ENCODE measurements at places on chromosomes 6 and 20.
A peak's percentile ranks its signal among the peaks of the same experiment; 100 is the strongest.

GRCh38 chr6:90495216-90495817 is 91.6 kb downstream of the MAP3K7 start:
- no peak for DNase-seq

GRCh38 chr20:32195581-32195980 is 12.0 kb downstream of the PLAGL2 start:
- DNase-seq = no peak

GRCh38 chr20:25176184-25176583 is 19.3 kb upstream of the ENTPD6 start:
- DNase-seq = no peak

DNA sequence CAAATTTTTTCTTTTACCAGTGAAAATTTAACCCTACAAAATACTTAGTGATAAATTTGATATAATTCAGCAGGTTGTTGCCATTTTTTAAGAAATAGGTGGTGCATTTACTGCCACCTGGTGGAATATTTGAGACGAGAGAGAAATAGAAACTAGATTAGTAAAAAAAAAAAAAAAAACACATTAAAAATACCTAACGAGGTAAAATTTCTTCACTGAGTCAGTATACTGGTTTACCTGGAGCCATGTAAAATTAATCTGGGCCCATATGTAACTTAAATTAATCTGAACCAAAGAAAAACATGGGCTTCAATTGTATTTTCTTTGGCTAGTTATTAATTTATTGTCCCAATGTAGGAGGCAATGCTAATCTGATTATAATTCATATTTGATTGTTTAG is 520.8 kb downstream of the EPM2A start:
- DNase-seq = peak; percentile 29

DNA sequence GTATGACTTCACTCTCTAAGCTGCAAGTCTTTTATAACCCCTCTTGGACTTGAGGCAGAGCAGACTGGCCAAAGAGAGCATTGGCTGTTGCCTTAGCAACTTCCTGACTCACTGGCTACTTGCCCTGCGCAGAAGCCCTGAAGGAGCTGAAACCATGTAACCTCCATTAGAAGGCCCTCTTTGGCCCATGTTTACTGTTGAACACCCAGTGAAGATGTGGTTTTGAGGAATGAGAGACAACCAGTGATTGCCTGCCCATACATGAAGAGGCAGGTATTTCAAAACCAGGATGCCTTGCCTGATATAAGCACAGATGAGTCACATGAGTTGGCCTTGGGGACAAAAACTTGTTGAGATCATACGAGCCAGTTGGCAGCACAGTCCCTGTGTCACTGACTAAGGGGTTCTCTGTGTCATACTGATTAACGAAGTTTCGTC is 182.5 kb downstream of the EDN1 start:
- peak; percentile 34 for DNase-seq

- DNase-seq = no peak
These were observed 627.7 kb downstream of the QKI start for GRCh38 chr6:164042212-164042611.

DNA sequence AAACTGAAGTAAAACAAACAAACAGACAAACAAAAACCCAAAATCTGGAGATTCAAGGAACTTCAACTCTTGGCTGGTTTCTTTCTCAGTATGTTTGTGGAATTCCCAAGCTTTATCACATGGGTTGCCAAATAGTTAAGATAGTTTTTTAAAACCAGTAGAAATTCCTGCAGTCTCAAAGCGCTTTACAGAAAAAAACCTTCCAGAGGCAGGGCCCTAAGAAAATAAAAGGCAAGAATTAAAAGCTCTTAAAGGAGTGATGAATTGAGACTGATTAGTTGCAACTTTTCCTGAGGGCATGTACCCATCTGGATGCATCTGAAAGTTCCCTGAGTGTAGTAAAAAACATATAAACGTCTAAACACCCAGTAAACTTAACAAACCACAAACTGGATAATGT is 25.9 kb upstream of the PTCHD4 start:
- peak; percentile 14 for DNase-seq

GRCh38 chr6:86934365-86934764 is 3.0 kb upstream of the HTR1E start:
- no peak for DNase-seq

DNA sequence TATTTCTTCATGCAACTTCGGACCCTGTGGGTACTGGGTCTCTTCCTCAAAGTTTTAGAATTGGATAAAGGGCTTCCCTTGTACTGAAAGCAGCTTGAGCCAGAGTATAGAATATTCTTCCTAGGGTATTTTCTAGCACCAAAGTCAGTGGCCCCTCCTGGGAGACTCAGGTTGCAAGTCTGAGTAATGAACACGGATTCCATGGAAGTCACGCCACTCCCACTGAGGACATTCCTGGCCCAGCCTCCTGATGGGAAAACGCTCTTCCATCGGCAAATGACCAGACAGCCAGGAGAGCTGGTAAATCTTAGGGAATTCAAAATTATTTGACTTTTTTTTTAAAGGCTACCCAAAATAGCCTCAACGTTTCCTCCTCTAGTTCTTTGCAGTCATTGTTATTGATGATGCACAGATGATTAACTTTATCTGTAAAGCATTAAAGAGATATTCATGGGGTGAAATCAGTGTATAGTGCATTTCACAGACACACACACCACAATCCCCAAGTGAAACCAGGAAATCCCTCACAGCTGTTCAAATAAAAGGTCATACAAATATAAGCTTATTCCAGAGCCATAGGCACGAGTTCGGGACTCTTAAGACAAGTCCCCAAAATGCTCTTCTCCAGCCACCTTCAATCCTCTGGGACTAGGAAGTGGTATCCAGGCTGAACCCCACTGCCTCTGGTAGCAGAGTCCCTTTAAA is 248.8 kb downstream of the SOD2 start:
- no peak for DNase-seq

DNA sequence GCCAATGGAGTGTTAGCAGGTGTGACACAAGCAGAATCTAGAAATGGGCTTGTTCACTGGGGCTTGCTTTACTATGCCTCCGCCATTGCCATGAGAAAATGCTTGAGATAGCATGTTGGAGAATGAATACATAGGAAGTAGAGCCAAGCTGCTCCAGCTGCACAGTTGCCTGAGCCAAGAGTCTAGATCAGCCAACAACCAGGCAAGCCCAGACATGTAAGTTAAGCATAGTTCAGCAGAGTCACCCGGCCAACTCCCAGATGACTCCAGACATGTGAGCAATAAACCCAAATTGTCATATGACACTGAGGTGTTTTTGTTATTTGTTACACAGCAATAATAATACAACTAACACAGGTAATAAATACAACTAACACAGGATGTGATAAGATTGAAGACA is 167.9 kb downstream of the HAO1 start:
- peak; percentile 69 for DNase-seq

GRCh38 chr6:163883984-163884383 is 469.5 kb downstream of the QKI start:
- DNase-seq = peak; percentile 50

DNA sequence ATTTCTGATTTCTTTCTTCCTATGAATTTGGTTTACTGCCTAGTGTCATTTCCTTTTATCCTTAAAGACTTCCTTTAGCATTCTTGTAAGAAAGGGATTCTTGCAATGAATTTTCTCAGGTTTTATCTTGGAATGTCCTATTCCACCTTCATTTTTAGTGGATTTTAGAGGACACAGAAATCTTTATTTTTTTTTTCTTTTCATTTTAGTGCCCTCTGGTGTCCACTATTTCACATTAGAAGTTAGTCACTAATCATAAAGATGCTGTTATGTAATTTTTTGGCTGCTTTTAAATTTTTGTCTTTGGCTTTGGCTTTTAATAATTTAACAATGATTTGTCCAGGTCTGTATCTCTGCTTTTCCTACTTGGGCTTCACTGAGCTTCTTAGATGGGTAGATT is 28.1 kb downstream of the LMBRD1 start:
- no peak for DNase-seq

DNA sequence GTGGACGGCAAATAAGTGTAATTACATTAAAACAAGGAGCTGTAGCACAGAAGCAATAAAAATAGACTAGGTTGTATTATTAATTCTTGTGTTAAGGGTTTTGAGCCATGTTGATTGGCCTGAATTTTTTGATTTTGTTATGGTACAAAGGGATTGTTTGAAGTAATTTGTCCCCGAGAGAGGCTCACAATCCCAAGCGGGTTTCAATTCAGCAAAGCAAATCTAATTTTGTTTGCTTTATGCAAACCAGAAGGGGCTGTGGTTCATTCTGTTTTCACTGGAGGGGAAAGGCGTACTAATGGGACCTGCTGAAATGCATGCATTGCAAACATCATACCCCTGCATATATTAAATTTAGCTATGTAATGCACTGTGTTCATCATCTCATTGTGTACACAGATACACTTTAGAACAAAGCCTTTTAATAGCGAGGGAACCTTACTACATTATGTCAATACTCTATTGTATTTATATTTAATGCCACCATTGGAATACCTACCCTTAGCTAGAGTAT is 379.5 kb upstream of the POU3F2 start:
- DNase-seq = no peak

GRCh38 chr20:4688305-4688704 is 33.4 kb upstream of the PRND start:
- no peak for DNase-seq

DNA sequence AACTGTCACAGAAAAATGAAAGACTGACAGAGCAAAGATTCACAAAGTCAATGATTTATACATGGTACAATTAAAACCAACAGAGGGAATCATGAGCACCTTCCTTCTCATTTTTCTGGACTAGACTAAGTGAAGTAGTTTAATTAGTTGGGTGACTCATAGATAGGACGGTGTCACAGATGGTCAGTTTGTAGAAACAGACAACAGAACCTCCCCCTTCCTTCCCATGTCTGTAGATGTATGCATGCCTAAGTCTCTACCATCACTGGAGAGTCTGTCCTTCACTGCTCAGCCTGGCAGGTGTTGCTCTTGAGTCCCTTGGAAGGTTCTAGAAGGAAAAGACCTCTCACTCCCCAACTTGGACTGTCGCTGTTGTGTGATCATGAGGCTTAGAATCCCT is 75.4 kb upstream of the EEF1E1 start:
- DNase-seq = peak; percentile 55

DNA sequence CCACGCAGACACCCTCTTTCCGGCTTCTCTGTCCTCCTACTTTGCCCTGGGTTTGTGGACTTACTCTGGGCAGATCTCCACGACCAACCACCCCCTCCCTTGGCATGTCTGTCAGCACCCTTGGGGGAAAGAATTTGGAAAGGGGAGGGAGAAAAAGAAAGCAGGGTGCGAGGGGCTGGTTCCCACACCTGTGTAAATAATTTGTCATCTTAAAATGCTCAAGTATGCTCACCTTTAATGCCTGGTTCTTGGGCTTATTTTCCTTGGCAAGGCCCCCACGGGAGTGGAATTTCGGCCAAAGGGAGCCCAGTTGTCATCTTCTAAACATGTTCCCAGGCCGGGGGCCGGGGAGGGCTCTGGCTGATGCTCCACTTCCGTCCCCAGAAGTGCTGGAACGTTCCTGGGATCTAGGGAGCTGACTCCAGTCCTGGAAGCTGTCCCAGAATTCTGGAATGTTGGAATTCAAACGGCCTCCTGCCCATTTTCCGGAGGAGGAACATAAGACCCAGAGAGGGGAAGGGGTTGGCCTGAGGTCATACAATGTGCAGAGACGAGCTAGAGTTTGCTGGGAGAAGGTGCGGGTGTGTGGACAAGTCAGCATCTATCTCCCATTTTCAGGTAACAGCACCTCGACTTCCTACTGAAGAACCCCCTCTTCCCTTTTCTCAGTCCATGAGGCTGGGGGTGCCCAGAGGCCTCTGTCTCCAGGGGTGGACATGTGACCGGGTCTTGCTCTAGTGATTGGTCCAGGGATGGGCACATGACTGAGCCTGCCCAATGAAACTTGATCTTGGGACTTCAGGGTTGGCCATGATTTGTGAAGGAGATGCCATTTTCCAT is 122.3 kb downstream of the CEBPB start:
- DNase-seq = peak; percentile 44

DNA sequence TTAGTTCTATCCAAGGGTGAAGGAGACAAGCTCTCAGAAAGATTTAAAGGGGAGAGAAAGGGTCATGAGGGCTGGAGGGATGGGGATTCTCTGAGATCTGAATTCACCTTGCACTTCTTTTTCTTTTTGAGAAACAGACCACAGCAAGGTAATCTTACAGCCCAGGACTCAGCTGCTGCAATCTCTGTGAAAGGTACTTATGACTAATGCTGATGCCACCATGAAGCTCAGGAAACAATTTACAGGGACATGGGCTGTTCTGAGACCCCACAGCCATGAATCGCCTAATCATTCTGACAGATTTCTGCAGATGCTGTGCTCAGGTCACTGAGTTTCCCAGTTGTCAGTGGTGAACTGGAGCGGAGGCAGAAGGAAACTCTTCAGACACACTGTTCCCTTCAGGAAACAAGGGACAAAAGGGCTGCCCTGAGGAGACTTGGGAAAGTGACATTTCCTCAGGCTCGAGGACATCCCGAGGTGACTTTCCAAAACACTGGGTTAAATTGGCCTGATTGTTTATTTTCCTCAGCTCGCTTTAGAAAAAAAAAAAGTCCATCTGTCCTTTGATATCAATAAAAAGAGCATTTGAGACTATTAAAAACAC is 103.8 kb upstream of the PLCB4 start:
- no peak for DNase-seq
